ENCODE measurements at places on chromosomes 6 and 20.

DNA sequence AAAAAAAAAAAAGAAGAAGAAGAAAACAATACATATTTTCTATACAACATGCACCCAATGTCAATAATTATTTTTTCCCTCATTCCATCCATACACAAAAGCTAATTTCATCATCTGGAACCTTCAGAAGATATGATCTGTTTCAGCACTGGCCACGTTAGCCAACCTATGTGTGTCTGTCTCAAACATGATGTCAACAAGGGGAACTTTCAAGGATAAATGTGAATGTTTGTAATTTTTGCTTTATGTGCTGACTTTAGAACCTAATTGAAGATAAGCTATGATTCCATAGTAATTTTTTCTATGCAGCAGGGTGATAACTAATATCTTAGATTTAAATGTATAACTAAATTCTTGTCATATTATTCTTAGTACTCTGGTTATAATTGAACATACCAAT is 37.9 kb downstream of the IPCEF1 start:
- no peak for DNase-seq

GRCh38 chr20:61805781-61806180 is 259.9 kb downstream of the TAF4 start:
- no peak for DNase-seq

- DNase-seq, result no peak
Measured at GRCh38 chr6:7129784-7130569, 22.2 kb downstream of the RREB1 start.

DNA sequence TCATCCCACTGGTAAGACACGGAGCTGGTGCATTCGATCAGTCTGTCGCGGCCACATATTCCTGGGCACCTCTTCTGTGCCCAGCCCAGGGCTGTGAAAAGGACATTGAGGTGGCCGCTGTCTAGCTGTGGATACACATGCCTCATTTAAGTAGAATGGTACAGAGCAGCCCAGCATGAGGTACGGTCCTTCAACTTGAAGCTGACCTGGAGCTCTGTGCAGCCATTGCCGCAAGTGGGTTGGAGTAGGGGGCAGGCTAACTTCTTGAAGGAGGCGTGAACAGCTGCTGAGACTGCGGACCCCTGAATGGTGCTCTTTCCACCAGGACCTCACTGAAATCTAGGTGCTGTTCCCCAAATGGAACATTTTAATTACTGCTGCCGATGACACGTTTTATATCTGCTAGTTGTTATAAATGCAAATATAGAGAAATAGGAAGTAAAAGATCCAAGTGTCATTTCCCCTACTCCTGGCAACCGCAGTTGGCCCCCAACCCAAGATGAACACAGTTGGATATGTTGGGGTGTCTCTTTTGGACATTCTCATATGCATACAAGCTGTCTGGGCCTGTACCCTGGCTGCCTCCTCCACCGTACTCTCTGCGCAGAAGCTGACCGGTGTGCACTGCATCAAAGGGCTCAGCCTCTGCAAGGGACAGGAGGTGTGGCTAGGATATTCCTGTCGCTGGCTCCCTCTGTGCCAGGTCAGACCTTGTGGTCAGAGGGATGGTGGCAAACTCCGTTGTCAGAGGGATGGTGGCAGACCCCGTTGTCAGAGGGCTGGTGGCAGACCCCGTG is 86.1 kb downstream of the CDC5L start:
- no peak for DNase-seq

GRCh38 chr20:56736285-56736857 is 107.3 kb downstream of the TFAP2C start:
- no peak for DNase-seq

DNA sequence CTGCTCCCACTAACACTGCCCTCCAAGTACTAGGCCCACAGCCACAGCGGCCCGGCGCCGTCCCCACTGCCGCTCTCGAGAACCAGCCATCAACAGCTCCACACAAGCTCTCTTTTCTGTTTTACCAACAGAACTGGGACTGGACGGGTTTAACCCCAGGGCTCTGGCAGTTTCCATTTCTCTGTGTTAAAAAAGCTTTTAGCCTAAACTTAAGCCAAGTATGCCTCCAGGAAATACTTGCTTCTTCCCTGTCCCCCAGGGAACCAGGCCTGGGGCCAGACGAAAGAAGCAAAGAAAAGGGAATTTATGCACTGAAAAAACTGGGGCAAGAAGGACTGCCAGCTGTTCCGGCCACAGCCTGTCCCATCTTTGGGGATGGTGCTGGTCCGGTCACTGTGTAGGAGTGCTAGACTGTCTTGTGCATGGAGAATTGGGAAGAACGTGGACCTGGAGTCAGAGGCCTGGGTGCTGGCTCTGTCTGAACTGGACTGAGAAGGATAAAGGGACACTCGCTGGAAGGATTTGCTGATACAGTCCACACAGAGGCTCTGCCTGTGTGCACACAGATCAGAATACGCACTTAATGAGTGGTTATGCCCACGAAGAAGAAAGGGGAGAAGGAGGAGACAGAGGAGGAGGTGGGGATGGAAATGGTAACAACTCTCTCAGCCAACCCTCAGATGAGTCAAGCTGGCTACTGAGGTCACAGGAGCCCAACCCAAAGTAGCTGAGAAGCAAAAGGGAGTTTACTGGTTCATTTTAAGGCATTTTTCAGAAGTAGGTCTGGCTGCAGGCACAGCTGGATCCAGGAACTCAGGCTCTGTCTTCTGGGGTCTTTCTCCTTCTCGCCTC is 254.4 kb upstream of the PMEPA1 start:
- no peak for DNase-seq

- no peak for DNase-seq
Measured at GRCh38 chr20:48608756-48609155, 219.0 kb downstream of the PREX1 start.

- no peak for DNase-seq
Measured at GRCh38 chr6:147117580-147117979, 86.6 kb upstream of the STXBP5 start.

DNA sequence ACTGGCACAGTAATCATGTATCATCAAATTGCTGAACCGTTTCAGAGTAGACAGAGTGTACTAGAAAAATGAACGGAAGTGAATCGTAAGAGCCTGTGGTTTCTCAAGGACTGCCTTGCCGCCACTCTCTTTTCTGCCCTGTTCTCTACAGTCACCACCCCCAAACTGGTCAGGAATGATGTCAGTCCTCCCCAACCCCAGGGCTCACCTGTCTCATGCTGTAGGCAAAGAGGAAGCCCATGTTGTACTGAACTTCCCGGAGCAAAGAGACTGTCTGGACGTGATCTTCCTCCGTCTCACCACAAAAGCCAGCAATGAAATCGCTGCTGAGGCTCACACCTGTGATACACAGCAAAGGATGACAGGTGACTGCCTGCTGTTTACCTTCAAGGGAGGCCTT is 31.0 kb downstream of the CDK5RAP1 start:
- peak; percentile 87 for DNase-seq

GRCh38 chr6:144908004-144908403 is 622.9 kb downstream of the UTRN start:
- DNase-seq, result no peak

DNA sequence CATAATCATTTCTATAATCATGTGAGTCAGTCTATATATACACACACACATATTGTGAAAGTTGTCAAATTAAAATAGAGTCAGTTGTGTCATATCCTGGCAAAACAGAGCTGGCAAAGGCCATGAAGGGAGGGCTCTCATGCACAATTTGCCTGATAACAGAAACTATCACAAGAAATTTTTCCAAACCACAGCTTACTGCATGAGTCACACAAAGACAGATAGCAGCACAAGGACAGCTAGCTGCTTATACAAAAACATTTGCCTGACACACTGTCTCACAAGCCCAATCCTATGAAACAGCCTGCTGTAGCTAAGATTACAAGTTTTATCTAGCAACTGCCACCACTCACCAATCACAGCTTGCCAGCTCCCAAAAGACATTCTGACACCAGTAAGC is 848.5 kb upstream of the MAN1A1 start:
- DNase-seq, result no peak

DNA sequence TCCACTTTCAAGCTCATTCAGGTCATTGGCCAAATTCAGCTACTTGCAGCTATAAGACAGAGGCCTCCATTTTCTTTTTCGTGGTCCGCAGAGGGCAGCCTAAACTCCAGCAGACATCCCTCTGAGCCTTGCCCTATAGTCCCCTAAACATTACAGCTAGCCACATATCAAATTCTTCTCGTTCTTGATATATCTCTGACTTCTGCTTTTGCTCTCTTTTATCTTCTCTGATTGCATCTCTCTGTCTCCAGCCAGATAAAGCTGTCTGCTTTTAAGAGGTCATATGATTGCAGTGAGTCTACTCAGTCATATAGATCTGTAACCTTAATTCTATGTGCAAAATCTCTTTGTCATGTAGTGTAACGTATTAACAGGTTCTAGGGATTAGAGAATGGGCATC is 358.4 kb upstream of the RGS17 start:
- no peak for DNase-seq

GRCh38 chr6:138528137-138528536 is 28.8 kb upstream of the NHSL1 start:
- no peak for DNase-seq
